NCI-H345 (cell line): ENCODE measurements at places on chromosomes 16 and 17.

DNA sequence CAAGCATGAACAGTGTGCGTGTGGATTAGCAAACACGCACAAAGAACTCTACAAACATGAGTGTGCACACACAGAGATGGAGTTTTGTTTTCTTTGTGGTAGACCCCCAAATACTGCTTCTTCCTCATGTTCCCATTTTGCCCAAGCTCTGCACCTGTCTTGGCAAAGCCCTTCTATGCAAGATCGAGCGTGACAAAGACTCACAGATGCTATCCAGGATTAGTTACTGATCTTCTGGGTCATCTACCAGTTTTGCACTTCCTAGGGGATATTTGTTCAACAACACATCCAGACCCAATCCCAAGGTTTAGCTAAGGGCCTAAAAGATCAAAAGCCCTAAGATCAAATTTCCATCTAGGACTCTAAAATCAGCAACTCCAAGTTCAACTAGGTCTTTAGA is 16.0 kb downstream of the LRRC36 start:
- no peak for DNase-seq

DNA sequence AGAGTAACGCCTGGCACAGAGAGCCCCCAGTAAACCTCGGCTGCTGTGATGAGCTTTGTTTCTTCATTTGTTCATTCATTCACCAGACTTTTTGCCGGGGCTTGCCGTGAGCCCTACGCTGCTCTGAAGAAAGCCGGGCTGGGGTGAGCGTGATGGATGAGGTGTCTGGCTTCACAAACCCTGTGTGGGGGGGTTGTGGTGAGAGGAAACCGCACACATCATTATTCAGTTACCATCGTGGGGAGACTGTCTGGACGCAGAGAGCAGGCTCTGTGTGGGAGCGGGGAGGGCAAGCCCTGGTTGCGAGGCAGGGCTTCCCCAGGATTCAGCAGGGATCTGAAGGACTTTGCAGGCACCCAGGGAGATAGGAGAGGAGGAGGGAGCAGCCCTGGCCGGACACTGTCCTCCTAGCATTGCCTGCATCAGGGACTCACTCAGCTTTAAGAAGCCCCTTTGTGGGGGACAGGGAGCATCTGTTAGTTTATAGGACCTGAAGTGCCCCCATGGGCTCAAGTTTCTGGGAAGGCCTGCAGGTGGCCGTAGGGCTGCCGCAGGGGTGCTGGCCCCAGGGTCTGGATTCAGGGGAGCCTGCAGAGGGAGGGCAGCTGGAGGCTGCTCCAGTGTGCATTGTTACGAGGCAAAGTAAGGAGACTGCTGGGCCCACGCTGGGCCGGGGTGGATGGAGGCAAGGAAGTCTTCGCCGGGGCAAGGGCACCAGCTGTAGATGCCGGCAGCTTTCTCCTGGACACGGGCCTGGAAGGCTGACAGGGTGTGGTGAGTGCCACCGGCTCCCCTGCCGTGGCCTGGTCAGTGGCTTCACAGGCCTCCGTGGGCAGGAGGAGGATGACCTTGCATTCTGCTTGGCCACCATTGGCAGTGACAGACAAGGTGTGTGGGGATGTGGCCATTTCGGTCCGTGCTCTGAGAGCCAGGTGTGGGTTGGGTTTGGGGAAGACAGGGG is 334.5 kb downstream of the SEC14L1 start:
- no peak for DNase-seq

- DNase-seq, result no peak
These were observed 17.1 kb downstream of the CDH5 start for GRCh38 chr16:66383551-66383950.

- no peak for DNase-seq
These were observed 4.8 kb downstream of the GFAP start for GRCh38 chr17:44910231-44911106.
